ENCODE measurements at places on chromosomes 11 and 22.

DNA sequence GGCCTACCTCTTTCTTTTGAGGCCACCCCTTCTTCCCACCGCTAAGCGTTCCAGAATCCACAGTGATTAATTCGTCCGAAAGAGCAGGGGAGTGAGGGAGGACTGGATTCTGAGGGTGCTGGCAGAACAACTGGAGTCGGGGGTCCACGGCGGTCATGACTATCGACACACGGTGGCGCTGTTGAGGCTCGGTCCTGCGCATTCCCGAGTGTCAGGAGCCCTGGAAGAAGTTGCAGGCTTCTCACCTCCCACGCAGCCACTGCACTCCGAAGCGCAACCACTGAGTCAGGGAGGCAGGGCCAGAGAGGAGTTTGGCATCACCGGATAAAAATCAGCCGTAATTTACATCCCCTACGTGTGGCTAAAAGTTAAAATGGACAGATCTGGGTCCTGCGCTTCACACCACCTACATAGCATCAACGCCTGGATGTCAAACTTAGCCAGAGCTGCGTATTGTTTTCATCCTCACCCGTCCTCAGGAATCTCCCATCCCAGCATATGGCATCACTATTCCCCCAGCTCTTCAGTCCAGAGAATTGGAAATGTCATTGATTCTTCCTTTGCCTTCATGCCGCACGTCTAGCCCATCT is 10.7 kb upstream of the CTSF start:
- peak; percentile 70 for DNase-seq

GRCh38 chr22:17431179-17431578 is 61.9 kb downstream of the CECR2 start:
- no peak for DNase-seq

- DNase-seq, result no peak
Observed at GRCh38 chr11:28794405-28794804, 686.2 kb downstream of the METTL15 start.

DNA sequence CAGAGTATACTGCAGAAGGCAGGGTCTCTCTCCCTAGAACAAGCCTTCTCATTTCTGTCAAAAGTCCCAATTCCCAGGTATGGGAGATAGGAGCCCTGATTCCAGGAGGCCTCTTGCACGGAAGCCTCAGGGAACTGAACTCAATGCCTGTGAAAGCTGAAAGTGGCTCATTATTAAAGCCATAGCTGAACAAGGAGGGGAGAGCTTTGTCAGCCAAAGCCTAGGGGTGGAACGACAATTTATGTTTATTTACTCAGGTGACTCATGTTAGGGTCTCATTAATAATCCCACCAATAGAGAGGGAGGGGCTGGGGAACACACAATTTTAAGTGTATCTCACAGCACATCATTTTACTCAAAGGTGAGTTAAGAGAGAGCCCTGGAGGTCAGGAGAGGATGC is 44.9 kb downstream of the DSCAML1 start:
- DNase-seq, result no peak

- DNase-seq, result peak; percentile 96
Observed at GRCh38 chr11:66694732-66695207, 17.1 kb upstream of the RBM4B start.

GRCh38 chr11:128210148-128210940 is 377.0 kb downstream of the ETS1 start:
- peak; percentile 93 for DNase-seq

GRCh38 chr22:45575173-45575572 is 72.5 kb downstream of the FBLN1 start:
- DNase-seq, result no peak

- DNase-seq, result peak; percentile 35
Observed at GRCh38 chr11:72573072-72573854, 101.0 kb downstream of the PDE2A start.

DNA sequence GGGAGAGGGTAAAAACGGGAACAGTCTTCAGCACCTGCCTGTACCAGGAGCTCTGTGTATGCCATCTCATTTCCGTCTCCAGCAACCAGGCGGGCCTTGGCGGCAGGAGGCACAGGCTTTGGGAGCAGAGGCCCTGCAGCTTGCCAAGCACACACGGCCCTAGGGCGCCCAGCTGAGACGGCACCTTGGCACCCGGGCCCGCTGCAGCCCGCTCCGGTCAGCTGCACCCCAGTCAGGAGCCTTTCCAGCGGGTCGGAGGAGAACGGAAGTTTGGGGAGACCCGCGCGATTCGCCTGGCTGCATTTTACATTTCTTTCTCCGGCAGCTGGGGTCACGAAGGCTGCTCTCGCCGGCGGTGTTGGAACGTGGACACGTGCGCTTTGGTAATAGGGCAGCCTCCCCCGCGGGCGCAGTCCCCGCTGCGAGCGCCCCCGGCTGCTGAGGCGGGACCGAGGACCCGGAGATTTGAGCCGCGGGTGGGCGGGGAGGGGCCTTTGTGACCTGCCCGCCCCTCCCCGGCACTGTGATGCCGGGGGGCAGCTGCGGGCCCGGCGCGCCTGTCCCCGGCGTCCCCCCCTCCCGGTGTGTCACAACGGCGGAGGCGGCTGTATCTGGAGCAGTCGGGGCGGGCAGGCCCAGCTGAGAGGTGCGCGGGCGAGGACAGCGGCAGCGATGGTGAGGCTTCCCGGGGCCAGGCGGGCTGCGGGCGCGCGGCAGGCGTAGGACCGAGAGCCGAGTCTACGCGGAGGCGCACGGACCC is at the start of gene TUBA8:
Gene TUBA8 (plus strand): TSS at position 616 of the 760 bp plus-strand sequence. CDS start 57 bp downstream, at position 673.
- peak; percentile 21 for DNase-seq

DNA sequence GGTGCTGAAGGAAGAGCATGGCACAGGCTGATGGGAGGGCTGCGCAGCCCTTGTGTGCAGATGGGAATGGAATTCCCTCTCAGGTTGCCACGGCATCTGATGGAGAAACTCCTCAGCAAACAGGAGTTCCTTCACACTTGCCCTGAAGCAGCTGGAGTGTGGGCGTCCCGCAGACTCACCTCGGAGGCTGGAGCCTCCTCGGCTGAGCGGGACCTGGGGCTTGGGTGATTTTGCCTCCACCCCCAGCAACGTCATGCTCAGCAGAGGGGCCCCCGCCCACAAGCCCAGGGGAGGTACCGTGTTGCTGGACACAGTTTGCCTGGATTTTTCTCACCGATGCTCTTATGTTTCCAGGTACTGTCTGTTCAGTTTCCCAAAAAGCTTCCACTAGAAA is 63.4 kb downstream of the MYO7A start:
- DNase-seq, result no peak

GRCh38 chr22:46539169-46539568 is 1.7 kb upstream of the CELSR1 start:
- DNase-seq, result no peak

GRCh38 chr11:85960678-85961077 is 105.5 kb downstream of the CCDC83 start:
- DNase-seq, result no peak

GRCh38 chr11:103928802-103929161 is 107.7 kb upstream of the DDI1 start:
- DNase-seq, result no peak

DNA sequence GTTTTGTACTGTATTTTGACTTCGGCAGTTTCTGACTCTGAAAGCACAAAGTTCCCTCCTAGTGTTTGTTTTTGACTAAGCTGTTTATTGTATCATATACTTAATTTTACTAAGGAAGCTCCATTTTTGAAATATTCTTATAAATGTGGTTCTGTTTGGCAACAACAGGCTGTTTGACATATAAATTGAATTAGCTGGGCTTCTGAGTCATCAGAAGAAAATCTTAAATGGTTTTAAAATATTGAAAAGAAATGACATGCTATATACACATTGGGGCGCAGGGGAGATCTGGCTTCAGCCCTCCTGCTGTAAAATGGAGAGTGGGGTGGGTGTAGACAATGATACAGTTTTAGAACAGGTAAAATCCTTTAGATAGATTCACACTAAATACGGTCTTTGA is 38.6 kb downstream of the SHISA8 start:
- peak; percentile 32 for DNase-seq

- DNase-seq, result peak; percentile 49
Observed at GRCh38 chr11:105840391-105840790, 181.6 kb downstream of the MSANTD4 start.

DNA sequence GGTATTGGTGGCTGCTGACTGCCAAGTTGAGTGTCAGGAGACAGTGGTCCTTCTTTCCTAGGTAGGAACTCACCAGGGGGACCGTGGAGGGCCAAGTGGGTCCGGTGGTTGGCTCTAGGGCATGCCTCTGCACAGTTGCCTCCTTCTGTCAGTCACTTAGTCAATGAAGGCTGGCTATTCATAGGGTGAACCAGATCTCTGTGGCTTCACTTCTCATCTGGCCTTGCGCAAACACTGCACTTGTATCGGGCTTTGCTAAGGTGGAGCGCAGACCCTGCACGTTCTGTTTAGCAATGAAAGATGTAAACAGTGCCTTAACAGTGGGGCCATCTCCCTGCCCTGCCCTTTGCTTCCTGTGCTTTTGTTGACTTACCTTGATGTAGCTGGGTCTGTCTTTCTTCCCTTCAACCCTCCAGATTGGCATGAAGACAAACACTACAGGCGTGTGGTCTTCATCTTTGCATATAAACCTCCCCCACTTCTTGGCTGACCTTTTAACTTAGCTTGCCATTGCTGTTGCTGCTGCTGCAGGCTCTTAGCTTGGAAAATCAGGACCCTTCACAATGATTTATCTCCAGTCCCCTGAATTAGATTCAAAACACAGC is 6.7 kb upstream of the SORL1-AS1 start:
- DNase-seq, result no peak

DNA sequence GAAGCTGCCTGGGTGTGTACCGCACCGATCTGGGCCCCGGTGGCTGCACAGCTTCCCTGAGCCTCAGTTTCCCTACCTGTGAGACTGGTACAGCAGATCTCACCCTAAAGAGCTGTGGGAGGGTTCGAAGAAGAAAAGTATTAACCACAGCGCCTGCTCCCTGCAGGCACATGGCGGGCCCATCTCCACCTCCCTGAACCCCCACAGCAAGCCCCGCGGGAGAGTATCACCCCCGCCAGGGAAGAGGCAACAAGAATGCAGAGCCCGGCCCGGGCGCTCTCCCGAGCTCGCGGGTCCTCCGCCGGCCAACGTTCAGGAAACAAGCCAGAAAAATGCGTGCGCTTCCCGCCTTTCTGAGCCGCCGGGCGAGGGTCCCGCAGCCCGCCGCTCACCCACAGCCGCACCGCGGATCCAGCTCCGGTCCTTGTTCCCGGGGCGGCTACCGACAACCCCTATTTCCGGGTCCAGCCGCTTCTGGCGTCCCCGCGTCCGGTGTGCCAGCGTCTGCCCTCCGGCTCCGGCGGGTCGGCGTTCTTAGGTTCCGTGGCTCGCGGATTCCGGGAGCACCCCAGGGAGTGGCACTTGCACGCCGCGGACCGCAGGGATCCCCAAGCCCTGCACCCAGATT is at the start of gene TOP3B:
Gene TOP3B (minus strand): TSS at position 450 of the 628 bp plus-strand sequence. CDS start 7,078 bp downstream, outside the sequence.
- peak; percentile 81 for DNase-seq

DNA sequence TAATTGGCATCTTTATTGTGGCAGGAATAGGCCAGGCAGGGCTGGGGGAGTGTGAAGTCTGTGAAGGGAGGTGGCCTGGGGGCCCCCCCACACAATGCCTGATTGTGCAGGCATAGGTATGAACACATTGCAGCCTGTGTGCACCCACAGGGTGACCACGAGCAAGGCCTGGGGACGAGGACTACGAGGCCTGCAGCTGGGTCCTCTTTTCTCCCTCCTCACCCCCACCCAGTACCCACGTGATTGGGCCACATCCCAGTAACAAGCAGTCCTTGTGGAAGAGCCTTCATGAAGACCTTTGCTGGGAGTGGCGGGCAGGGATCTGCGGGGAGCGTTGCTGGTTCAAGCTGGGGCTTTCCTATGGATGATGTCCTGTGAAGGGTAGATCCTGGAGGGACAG is 29.3 kb downstream of the ZBTB16 start:
- no peak for DNase-seq

- no peak for DNase-seq
Observed at GRCh38 chr11:15884777-15885540, 471.4 kb downstream of the SOX6 start.

GRCh38 chr22:46290121-46290842 is 6.4 kb upstream of the GTSE1 start:
- no peak for DNase-seq

GRCh38 chr11:66220566-66220935 is 47.9 kb upstream of the RAB1B start:
- no peak for DNase-seq

- peak; percentile 56 for DNase-seq
Observed at GRCh38 chr22:31313366-31314147, 21.3 kb upstream of the PIK3IP1 start.

- peak; percentile 74 for DNase-seq
Observed at GRCh38 chr11:126969865-126970479, 30.6 kb downstream of the KIRREL3 start.

GRCh38 chr11:75565221-75565814 is 3.3 kb downstream of the SERPINH1 start:
- DNase-seq, result peak; percentile 84

DNA sequence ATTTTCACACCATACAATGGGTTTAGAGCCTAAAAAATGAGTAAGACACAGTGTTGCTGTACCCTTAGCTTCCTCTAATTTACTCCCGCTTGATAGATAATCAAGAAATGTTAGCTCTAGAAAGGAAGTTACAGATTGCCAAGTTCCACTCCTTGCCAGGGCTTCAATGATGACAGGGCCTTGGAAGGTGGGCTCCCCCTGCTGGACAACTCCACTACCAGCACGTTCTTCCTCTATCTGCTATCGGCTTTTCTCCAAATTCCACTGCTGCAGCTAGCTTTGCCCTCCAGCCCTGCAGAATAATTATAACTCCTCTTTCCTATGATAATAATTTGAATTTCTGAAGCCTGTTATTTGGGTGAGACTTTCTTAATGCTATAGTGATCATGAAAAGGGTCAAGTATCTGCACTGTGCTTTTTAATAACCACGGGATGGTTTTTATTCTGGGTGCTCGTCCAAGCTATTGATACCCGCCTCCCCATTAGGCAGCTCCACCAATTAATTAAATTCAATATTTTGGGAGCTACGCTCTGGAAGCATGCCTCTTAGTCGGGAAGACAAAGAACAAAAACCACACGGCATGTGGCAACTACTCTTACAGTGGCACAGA is 9.0 kb downstream of the SYN3 start:
- peak; percentile 71 for DNase-seq

GRCh38 chr11:35141071-35141470 is 2.1 kb downstream of the CD44 start:
- DNase-seq, result no peak

All from fibroblast of skin of scalp (primary cell).